ENCODE measurements at places on chromosomes 11 and 22. TPM values are rescaled to one million over a fixed set of nuclear protein-coding genes. Genes with fewer than 3 reads are reported as not detected.
A peak's percentile ranks its signal among the peaks of the same experiment; 100 is the strongest.

DNA sequence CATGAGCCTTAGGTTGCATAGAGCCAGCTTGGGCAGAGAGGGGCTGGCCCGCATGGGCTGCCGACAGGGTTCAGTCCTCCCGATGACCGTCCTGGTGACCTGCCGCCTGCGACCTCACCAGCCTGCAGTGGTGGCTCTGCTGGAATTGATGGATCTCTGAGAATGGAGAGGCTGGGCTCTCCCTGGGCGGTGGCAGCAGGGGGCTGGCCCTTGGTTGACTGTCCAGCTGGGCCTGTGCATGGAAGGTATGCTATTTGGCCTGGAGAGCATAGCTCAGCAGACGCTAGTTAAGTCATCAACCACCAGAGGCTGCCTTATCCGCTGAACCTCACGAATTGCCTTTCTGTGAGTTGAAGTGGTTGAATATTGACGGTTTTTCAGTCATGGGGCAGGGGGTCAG lies 19.7 kb downstream of the GRAMD4 start:
- no peak for DNase-seq

DNA sequence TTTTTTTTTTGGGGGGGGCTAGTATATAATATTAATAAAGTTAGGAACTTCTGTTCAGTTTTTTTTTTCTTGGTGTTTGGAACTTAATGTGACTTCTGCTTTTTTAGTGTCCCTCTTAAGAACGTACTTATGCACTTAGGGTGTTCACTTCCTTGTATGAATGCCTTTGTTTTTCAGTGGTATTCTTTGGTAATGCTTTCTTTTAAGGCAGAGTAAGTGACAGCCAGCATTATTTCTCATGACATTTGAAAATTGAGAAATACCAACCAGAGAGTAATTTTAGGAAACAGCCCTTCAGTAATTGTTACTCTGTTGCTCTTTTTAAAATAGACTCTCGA lies 2.4 kb downstream of the GRK3 start:
- no peak for DNase-seq

DNA sequence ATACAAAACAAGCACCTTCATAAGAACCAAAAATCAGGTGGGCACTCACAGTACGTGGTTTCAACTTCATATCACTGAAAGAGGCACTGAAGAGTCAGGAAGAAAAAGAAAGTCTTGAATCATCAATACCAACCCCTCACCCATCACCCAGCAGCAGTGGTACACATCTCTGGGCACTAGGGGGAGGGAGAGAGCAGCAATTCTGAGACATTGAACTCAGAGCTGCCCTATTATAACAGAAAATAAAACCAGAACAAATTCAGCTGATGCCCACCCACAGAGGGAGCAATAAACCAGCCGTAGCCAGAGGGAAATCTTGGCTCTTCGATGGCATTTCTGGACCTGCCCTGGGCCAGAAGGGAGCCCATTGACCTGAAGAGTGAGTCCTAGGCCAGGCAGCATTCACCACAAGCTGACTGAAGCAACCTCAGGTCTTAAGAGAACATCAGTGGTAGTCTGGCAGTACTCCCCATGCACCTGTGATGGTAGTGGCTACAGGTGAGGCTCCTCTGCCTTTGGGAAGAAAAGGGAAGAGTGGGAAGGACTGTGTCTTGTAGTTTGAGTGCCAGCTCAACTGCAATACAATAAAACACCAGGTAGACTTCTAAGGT lies 42.2 kb upstream of the FAM181B start:
- DNase-seq = no peak

- DNase-seq = no peak
These were observed 1130.3 kb upstream of the CNTN5 start for GRCh38 chr11:97890466-97890865.

- DNase-seq = no peak
These were observed 506.1 kb downstream of the BRD1 start for GRCh38 chr22:49321477-49322055.

- DNase-seq = no peak
These were observed 152.3 kb downstream of the TMEM135 start for GRCh38 chr11:87190071-87190470.

DNA sequence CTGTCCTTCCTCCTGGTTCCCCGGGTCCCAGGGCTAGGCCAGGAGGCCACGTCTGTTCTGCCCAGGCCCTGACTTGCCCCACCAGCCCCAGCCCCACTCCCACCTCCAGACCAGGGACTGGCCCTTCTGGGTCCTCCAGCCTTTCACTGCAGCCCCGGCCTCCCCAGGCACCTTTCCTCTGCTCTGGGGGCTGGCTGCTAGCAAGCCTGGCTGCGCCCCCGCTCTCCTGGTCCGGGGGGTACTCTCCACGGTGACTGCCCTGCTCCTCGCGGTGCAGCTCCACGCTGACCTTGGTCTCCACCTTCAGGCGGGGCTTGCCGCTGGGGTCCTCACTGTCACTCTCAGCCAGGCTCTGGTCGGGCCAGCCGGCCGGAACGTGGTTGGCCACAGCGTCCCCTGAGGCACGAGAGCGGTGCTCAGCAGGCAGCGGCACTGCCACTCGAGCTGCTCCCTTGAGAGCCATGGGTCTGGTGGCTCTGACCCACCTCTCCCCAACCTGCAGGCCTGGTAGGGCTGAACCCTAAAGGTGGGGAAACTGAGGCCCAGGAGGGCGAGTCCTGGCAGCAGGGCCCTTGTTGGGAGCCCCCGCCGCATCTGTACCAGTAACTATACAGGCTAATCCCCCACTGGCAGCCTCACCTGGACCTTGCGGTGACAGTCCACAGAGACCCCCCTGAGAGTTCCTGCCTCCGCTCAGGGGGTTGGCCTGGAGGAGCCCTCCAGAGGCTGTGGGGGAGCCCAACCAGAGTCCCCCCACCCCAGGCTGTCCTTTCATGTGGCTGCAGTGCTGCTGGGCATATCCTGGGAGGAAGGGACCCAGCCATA lies 29.0 kb downstream of the TRMU start:
- DNase-seq = no peak

- DNase-seq = peak; percentile 16
These were observed 36.5 kb downstream of the PRDM11 start for GRCh38 chr11:45182902-45183301.

- no peak for DNase-seq
These were observed 44.5 kb upstream of the FGF3 start for GRCh38 chr11:69863544-69864200.

- no peak for DNase-seq
These were observed 11.5 kb downstream of the C11orf91 start for GRCh38 chr11:33689085-33689484.

DNA sequence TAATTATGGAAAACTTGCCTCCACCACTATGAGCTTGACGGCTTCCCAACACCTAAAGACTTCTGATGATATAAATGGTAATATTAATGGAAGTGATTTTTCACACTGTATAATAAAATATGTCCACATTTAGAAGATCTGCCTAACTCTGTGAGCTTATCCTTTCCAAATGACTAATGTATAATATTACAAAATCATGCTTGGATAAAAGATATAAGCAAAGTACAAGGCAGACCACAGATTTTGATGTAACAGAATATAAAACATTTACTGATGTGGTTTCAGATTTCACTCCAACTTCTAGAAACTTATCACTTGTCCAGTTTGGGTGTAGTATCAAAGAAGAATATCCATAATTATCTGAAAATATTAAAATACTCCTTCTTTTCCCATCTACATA lies 36.9 kb downstream of the GALNT18 start:
- no peak for DNase-seq

- DNase-seq = no peak
These were observed 106.1 kb downstream of the ZBTB16 start for GRCh38 chr11:114165326-114166230.

DNA sequence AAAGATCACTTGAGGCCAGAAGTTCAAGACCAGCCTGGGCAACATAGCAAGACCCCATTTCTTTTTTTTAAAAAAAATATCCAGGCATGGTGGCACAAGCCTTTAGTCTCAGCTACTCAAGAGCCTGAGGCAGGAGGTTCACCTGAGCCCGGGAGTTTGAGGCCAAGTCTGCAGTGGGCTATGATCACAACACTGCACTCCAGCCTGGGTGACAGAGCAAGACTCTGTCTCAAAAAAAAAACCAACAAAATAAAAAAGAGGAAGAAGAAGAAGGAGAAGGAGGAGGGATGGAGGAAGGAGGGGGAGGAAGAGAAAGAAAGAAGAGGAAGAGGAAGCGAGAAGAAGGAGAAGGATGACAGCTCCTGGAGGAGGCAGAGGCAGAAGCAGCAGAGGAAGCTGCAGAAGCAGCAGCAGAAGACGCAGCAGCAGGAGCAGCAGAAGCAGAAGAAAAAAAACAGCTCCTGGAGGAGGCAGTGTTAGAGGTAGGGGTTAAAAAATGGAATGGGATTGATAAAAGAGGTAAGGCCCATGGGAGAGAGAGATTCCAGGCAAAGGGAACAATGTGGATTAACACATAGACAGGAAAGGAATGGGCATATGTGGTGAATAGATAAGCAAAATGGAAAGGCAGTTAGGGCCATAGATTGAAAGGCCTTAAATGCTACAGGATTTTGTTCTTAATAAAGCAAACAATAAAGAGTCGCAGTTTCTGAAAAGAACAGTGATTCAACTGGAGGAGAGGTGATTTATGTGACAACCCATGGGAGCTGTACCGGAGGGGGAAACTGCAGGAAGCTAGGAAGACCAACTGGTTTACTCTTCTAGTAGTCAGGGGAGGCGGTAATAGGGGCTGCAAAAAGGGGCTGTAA lies 10.9 kb downstream of the PRCP start:
- DNase-seq = no peak

DNA sequence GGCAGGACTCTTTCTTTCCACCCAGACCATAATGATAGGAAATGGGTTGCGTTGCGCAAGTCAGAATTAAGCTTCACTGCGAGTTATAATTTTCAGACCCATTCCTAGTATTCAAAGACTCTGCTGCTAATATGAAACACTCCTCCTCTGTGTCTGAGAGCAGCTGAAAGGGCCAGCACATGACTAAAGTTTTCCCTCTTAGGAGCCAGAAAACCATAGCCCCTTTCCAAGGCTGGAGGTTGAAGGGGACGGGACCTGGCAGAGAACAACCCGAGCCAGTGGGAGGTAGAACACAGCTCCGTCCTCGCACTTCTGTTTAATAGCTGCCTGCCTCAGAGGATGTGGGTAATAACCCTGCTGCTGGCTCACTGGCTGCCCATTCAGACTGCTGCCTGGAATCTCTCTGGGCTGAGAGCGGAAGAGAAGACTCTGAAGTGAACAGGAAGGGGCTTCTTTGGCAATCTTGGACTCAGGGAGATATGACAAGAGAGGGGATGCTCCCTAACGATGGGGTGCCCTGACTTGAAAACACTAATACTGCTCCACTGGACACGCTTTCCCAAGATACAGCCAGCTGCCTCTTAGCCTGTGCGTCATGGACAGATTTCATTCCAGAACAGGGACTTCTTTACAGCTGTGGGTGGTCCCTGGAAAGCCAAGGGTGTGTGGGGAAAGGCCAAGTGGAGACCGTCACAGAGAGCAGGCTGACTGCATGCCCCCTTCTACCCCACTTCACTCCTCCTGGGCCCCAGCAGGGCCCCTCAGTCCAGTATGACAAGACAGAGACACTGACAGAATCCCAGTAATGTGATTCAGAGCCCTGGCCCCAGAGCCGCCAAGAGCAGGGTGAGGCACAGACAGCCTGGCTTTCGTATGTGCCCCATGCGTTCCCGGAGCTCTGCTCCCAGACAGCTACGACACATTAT lies 156.9 kb downstream of the FEZ1 start:
- no peak for DNase-seq

DNA sequence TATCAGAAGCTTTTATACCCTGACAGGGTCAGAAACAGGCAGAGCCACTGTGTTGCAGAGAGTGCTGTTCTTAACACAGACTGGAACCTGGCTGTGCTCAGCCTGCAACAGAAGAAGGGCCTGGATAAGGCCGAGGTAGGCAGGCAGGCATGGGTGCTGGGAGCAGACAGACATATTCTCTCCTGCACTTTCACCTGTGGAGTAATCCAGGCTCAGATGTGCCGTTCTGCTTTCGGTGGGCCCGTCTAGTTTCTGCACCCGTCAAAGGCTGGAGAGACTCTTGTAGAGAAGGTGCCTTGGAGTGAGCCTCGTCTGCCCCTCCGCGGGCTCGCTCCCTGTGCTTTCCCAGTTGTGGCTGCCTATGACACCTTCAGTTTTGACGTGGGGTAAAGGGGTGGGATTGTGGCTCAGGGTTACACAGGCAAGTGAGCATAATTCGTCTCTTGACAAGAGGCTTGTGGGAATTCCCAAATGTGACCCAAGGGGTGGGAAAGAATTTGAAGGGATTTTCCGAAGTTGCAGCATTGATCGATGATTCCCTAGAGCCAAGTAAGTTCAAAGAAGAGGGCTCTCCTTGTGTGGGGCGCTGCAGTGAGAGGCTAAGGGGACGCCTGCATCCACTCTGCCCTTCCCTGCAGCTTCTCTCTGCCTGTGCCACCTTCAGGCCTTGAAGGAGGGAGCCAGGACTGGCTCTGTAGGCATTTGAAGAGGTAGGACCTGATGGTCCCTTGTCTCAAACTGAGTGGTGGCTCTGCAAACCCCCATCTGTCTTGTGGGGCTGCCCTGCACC lies 16.2 kb upstream of the ST3GAL4 start:
- no peak for DNase-seq

- peak; percentile 50 for DNase-seq
These were observed 89.0 kb upstream of the PARVA start for GRCh38 chr11:12288212-12288930.

DNA sequence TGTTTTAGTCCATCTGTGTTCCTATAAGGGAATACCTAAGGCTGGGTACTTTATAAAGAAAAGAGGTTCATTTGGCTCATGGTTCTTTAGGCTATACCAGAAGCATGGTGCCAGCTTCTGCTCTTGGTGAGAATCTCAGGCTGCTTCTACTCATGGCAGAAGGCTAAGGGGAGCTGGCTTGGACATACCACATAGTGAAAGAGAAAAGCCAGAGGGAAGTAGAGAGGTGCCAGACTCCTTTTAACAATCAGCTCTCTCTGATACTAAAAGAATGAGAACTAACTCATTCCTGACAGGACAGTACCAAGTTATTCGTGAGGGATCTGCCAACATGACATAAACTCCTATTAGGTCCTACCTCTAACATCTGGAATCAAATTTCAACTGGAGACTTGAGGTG lies 1250.2 kb upstream of the CNTN5 start:
- no peak for DNase-seq

GRCh38 chr22:38109371-38110001 lies 998 bp downstream of the BAIAP2L2 start:
- peak; percentile 45 for DNase-seq

DNA sequence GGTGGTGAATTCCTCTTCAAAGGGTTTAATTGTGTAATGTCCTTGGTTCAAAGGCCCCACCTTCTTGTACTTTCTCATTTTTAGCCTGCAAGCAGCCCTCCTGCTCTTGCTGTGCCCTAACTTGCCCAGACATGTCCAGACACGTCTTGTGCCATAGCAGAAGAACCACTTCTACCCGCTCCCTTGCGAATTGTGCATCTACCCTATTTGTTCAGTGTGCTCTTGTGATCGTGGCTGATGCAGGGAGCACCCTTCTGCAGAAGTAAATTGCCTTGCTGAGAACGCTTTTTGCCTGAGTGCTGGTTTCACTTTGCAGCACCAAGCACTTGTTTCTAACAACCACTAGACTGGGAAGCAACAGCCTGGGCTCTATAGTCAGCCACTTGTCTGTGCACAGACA lies 249.4 kb downstream of the SBF2 start:
- no peak for DNase-seq

HBB gene
- total RNA-seq = 1.1 TPM

PRAME gene
- not detected for total RNA-seq

POU2F3 gene
- total RNA-seq = not detected

OR52E8 gene
- not detected for total RNA-seq

KRTAP5-8 gene
- 0.28 TPM for total RNA-seq

TREH gene
- not detected for total RNA-seq
